ENCODE measurements at places on chromosomes 7 and 10. TPM values are rescaled to one million over a fixed set of nuclear protein-coding genes. Genes with fewer than 3 reads are reported as not detected.

DNA sequence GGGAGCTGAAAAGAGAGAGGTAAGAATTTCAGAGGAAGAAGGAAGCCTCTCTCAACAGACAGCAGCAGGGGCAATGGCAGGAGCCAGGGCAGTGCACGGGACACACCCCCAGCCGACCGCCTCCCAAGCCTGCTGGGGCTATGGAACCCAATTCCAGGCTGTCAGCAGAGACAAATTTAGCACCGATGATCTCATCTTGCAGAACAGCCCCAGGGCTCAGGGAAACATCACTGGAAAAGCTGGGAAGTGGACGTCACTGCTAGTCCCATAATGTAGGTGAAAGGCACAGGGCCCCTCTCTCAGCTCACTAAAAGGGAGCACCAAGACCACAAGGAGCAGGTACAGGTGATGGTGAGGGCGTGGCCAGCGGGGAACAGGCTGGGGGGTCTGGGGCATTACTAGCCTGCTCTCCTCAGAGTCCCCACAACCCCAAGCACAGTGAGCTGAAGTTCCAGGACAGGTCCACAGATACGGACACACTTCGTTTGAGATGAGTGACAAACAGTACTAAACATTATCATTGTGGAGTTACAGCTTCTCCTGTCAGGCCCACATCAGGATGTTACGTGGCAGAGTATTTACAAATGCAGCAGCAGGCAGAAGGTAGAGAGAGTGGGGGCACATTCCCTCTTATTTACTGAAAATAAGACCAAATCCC lies 103.7 kb downstream of the PLXNA4 start:
- peaks cover 17% of the 10 kb centered on the region for H3K4me1 ChIP-seq
- DNase-seq = no peak
- H3K27me3 ChIP-seq = peaks cover 30% of the 10 kb centered on the region

- no peak for DNase-seq
- H3K4me3 ChIP-seq = no peak overlapping the region
- H3K4me1 ChIP-seq = no peaks in the 10 kb centered on the region
- no peaks in the 10 kb centered on the region for H3K27me3 ChIP-seq
- peaks cover 2% of the 10 kb centered on the region for H3K36me3 ChIP-seq
Observed at GRCh38 chr7:95317546-95317945, 6.8 kb downstream of the PON1 start.

DNA sequence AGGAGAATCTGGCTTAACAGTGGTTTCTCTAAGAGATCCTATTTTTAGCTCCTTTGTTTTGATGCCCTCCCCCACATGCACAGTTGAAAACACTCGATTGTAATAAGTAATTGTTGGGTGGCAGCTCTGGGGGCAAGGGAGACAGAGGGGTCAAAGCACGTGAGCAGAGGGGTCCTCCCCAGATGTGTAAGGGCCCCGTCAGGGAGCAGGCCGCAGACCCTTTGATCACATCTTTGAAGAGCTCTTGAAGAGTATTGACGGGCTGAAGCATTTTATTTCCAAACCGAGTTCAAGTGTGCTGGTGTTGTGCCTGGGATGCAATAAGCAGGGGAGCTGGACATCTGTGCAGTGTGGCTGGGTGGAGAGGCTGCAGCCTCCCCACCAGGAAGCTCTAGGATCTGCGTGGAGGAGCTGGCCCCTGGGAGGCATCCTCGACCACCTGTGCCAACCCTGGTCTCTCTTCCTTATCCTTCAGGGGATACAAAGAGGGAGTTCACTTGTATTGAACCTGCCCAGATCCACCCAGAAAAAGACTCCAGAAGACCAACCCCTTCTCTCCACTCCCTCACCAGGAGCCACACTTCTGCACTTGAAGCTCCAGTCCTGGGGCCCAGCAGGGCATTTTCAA lies 473.0 kb upstream of the MGMT start:
- H3K27ac ChIP-seq = no peak overlapping the region
- H3K4me1 ChIP-seq = no peaks in the 10 kb centered on the region
- H3K4me3 ChIP-seq = no peak overlapping the region
- no peaks in the 10 kb centered on the region for H3K36me3 ChIP-seq
- DNase-seq = no peak

DNA sequence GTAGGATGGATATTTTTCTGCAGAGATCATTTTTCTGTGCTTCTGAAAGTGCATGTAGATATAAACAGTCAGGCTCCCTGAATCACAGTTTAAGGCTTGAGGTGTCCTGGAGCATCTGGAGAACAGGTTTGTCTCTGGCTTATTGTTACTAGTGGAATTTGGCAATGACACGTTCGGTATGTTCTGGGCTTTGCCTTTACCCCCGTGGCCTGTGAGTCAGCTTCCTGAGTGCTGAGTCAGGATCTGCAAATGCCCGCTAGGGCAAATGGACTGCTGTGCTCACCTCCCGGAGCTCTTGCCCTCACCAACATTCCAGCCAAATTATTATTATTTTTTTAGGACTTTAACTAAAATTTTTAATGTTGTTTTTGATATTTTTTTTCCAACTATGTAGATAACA lies 192.5 kb upstream of the PRSS1 start:
- peaks cover 15% of the 10 kb centered on the region for H3K27me3 ChIP-seq
- H3K4me3 ChIP-seq = no peak overlapping the region
- no peak overlapping the region for H3K27ac ChIP-seq
- no peak for DNase-seq
- peaks cover 14% of the 10 kb centered on the region for H3K4me1 ChIP-seq
- no peaks in the 10 kb centered on the region for H3K36me3 ChIP-seq

The HABP2 gene
- not detected for total RNA-seq

DNA sequence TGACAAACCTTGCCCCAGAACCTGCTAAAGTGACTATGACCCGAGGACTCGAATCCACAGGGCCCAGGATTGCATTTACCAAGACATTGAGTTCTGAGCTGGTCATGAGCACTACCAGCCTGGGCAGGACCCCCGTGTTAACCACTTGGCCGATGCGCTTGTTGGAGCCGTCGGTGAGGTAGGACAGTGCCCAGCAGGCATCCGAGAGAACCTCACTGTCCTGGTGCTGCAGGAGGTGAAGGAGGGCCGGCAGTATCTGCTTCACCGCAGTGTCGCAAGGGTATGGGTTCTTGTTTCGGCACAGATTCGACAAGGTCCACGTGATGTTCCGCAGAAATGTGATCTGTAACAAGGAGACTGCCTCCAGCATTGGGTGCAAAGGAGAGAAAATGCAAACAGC lies 19.7 kb downstream of the KPNA7 start:
- DNase-seq = no peak
- H3K27ac ChIP-seq = no peak overlapping the region
- peaks cover 5% of the 10 kb centered on the region for H3K36me3 ChIP-seq
- no peaks in the 10 kb centered on the region for H3K4me1 ChIP-seq
- H3K4me3 ChIP-seq = no peak overlapping the region
- H3K27me3 ChIP-seq = peaks cover 40% of the 10 kb centered on the region

GRCh38 chr7:33909755-33910154 lies 4.4 kb downstream of the BMPER start:
- H3K27me3 ChIP-seq = peaks cover 67% of the 10 kb centered on the region
- no peak overlapping the region for H3K27ac ChIP-seq
- H3K4me3 ChIP-seq = no peak overlapping the region

The PRTFDC1 gene
- total RNA-seq = 0.40 TPM

The CABCOCO1 gene
- total RNA-seq = not detected

DNA sequence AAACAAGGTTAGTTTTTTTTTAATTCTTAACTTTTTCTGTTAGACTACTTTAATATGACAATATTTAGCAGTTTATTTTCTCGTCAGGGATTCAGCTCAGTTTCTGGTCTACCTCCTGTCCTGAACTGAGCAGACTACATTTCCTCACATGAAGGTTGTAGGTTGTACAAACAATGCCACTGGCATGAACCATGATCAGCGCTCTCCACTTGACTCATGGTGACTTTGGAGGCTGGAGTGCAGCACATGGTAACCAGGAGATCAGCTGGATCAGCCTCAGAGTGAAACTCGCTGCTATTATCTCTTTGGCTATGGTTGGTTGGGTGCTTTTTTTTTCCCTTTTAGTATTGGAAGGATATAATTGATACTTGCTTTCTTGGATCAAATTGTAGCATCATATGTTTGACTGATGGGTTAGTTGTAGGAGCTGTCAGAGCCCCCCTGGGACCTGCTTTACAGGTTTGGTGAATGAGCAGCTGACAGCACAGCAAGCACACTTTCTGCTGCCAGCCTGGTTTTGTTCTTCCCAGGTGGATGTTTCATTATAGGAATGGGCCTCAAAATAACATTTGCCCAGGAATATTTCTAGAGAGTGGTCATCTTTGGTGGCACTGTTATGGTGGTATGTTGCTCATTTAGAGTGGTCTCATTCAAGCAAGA lies 556.4 kb downstream of the AUTS2 start:
- H3K27me3 ChIP-seq = peaks cover 5% of the 10 kb centered on the region
- no peaks in the 10 kb centered on the region for H3K36me3 ChIP-seq
- DNase-seq = no peak
- H3K4me1 ChIP-seq = no peaks in the 10 kb centered on the region
- H3K4me3 ChIP-seq = no peak overlapping the region

The SPDYE11 gene
- total RNA-seq = not detected

The SEMA3E gene
- not detected for total RNA-seq

DNA sequence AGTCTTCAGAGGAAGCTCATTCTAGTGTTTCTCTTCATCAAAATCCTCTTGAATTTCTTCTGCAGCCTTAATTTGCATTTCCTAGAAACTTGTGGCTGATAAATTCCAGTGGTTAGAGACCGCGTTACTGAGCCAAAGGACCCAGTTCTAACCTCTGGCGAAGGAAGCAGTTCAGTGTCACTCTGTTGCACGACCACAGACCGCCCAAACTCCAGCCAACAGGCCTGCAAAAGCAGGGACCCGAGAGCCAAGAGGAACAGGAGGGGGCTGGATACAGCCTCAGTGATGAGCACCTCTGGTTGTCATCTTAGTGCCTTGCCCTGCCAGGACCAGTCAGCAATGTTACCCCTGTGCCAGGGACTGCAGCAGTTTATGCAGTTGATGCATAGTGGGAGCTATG lies 70.0 kb downstream of the AFAP1L2 start:
- H3K4me3 ChIP-seq = no peak overlapping the region
- no peak for DNase-seq
- no peaks in the 10 kb centered on the region for H3K4me1 ChIP-seq
- peaks cover 36% of the 10 kb centered on the region for H3K27me3 ChIP-seq
